ENCODE measurements at places on chromosomes 7 and 10.

DNA sequence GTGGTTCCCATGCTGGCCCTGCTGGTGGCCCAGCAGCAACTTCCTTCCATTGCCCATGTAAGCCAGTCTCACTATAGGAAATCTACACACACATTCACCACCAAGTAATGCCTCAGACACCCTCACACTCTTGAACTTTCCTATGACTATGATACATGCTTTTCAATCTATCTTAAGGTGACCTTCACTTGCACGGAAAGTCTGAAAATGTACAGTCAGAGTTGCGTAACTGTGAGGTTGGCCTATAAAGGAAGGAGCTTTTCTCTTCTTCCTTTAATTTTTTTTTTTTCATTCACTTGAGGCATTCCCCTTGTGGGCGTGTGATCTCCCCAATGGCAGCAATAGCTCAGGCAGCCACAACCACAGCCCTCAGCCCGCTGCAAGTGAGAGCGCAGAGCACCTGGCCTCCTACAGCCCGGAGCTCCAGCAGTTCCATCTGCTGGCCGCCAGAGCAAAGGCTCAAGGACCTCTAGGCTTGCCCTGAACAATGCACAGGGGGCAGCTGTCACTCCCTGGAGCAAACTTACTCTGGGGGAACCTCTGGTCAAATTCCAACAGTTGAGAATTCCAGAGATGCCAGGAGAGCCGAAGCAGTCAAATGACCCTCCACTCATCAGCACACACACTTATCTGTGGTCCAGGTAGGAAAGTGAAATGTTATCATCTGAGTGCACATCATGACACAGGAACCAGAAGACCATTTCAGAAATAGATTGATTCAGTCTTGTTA, 123.1 kb upstream of the ADO start:
- DNase-seq = peak; percentile 31

DNA sequence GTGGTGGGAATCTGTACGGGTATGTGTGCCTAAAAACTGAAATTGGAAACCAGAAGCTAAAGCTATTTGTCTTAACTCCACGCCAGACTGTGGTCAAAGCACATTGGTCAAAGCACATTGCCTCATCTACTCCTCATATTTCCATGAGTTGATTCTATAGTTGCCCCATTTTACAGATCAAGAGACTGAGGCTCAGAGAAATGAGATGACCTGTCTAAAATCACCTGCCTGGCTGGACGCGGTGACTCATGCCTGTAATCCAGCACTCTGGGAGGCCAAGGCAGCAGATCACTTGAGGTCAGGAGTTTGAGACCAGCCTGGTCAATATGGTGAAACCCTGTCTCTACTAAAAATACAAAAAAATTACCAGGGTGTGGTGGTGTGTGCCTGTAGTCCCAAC, 21.7 kb upstream of the MNX1 start:
- DNase-seq = no peak

DNA sequence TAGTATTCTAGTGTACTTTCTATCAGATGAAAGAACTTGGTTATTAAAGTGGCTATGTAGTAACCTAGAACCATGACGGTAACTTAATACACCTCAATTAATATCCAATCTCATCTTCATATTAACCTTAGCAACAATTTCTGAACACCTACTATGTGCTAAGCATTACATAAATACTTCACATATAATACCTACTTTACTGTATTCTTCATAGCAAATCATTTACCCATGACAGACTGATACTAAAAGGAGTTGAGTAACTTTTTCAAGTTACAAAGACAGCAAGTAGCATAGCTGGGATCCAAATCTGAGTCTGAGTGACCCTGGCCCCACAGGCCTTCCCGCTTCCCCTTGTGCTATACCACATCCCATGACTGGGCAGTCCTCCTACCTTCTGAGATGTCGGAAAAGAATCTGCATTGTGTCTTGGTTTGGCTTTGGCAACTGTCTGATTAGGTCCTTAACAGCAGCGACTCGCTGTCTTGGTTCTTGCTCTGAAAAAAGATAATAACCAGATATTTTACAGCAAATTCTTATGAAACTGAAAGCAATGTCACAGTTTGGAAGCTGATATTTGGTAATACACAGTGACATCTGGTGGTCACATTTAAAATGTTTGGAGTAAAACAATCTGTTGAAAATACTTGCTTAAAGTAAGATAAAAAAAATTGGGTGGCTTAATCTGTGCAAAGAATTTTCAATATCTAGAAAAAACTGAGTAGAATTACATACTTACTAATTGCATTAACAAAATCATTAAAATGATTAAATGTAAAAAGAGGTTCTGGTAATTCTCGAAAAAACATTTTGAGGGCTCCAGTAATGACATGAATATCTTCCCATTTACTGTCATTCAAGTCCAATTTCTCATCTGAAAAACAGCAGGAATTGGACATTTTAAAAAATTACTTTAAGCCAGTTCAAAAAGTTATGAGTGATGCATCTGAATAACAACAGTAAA, 120.1 kb downstream of the ARHGAP12 start:
- DNase-seq = no peak

DNA sequence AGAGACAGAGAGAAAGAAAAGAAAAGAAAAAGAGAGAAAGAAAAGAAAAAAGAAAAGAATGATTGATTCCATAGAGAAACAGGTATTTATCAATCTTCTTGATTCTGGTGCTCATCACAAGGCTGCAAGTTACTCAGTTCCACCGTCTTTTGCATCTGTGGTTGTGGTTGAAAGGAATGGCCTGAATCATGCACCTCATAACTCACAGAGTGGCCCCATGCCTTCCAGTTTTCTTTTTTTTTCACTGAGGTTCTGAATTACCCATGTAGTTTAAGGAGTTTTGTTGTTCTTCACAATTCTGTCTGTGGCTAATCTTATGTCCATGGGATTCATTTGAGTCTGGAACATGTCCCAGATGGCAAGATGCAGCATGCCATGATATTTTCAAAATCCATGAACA, 156.0 kb downstream of the ZNF33B start:
- no peak for DNase-seq

DNA sequence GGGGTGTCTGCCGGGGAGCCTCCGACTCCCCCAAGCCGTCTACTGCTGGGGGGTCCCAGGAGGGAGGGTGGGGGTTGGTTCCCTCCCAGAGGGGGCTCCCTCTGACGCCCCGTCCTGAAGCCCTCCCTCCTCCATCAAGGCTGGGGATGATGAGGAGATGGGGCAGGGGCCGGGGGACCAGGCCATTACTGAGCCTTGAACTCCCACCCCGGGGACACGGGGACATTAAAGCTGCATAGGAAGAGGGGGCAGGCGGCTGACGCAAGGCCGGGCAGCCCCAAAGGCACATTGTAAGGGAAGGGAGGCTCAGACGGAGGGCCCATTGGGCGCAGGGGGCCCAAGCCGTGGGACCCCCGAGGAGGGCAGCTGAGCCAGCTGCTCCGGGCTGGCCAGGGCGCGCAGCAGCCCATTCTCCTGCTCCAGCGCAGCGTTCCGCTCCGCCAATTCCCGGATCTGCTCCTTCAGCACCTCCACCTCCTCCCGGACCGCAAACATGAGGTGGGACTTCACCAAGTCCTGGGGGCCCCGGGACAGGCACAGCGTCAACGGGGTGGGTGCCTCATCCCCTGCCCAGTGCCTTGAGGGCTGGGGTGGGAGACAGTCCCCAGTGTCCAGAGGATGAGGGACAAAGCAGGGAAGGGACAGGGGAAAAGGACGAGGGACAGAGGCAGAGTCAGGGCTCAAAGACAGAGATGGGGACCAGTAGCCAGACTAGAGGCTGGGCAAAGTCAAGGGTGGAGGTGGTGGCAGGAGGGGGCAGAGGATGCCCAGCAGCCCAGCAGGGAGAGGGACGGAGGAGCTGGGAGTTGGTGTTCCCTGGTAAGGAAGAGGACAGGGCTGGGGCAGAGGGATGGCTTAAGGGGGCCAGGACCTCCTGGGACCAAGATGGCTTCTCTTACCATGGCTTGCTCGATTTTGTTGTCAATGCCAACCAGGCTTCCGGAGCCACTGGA, 2.9 kb upstream of the SPACDR start:
- no peak for DNase-seq

GRCh38 chr7:55018361-55019190, at the start of gene EGFR:
Gene EGFR (plus strand): TSS chr7:55019017. CDS start chr7:55019278, 261 bp downstream.
- DNase-seq = peak; percentile 23

DNA sequence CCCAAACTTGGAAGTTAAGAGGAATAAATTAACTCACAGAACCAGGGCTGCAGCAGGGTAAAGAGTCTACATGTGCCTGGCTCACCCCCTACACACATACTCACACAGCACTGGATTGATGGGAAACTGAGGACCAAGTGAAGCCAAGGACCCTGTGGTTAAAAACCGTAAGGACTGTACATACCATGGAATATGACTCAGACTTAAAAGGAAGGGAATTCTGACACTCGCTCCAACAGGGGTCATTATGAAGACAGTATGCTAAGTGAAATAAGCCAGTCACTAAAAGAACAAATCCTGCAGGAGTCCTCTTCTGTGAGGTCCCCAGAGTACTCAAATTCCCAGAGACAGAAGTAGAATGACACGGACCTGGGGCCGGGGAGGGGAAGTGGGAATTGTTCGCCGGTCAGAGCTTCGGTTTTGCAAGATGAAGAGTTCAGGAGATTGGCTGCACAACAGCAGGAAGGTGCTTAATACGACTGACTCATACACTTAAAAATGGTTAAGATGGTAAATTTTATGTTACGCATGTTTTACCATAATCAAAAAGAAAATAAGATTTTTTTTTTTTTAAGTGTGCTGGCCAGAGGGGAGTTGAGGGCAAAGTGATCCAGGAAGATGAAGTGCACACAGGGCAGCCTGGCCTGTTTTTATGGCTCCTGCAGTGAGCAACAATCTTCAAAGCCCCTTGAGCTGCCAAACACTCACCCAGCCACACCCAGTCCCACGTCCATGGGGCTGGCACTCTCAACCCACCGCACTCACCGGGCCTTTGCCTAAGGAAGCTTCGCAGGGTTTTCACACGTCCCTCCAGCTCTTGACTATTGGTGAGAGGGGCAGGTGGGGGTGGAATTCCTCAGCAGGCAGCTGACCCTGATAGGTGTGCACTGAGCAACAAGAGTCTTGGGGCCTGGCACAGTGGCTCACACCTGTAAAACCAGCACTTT, 26.4 kb downstream of the DRGX start:
- DNase-seq = no peak

GRCh38 chr7:127123220-127123619, 129.5 kb downstream of the GRM8 start:
- no peak for DNase-seq

- no peak for DNase-seq
Observed at GRCh38 chr10:78261291-78261690, 227.6 kb downstream of the RPS24 start.

GRCh38 chr10:64039198-64039597, 518.0 kb downstream of the REEP3 start:
- no peak for DNase-seq

DNA sequence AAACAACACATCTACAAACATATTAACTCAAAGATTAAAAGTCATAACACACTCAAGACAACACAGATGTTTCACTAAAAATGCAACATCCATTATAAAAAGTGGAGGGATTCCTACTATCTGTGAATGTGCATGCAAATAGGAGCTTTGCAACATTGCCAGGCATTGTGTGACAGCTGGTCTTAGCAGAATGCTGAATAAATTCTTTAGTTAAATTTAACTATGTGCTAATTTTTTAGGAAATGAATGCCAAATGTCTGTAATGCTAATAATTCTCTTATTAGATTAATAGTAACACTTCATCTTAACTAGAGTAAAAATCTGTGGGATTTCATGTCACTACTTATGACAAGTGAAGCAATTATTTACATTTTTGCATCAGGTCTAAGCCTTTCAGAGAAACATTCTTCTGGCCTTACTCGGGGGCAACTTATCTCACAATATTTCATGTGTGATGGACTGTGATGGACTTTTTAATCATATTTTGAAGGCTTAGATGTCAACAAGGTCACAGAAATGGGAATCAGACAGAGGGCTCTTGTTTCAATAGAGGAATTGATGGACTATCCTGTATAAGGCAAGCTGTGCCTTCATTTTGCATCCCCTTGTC, 524.6 kb upstream of the KCND2 start:
- no peak for DNase-seq

DNA sequence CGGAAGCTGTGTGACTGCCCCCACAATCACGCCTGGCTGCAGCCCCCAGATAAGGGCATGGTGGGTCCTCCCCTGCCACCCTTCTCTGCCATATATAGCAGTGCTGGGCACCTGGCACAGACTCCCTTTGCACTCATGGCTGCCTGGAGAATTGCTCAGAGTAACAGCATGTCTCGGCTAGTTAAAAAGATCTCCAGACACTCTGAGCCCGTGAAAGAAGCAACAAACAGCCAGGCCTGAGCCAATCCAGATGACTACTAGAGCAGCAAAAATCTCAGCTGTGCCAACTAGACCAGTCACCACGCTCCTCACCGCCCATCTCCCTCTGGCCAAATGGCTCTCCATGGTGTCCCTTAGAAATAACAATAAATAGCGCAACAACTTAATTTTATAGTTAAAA, 71.3 kb downstream of the PARD3 start:
- DNase-seq = no peak

DNA sequence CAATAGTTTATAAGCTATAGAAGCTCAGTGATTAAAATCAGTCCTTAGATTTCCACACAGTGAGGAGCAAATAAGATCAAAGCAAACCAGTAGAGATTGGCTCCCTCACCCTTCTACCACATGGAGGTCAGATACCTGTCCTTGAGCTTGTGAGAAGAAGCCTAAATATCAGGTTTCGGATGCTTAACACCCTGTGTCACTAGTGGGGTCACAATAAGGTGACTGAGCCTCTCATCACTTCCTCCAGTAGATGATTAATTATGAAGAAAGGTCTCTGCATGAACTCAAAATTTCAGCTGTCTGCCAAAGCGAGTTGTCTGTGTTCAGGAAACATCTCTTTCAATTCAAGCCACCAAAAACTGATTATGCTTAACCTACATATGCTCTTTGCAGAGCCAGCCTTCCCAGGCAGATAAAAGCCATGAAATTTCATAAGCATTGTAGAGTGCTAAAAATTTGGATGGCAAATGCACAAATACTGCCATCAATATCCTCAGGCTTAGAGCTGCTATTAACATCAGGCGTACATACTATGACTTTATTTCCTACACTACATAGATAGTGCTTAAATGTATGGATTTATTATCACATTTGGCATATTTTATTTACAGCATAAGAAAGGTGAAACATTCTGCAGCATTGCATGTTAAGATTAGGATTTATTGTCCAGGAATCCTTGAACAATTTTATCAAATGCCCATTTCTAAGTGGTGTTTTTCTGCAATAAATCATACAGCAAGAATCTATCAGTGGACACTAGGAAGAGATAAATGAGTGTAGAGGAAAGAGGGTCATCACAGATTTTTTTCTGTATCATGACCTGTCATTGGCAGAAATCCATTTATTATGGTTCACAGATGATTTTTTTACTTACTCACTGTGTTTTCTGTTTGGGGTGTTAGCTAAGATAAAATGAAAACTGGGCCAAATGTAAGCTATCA, 285.1 kb upstream of the SP8 start:
- no peak for DNase-seq

GRCh38 chr10:117175901-117176534, 21.3 kb upstream of the KCNK18 start:
- DNase-seq = no peak

GRCh38 chr7:26387731-26388130, 96.1 kb downstream of the SNX10 start:
- no peak for DNase-seq

- no peak for DNase-seq
Observed at GRCh38 chr7:64951250-64951848, 39.5 kb downstream of the ZNF117 start.

Measured in GM12891 (cell line).